ENCODE measurements at places on chromosomes 5 and 9. TPM values are rescaled to one million over a fixed set of nuclear protein-coding genes. Genes with fewer than 3 reads are reported as not detected.

Gene PCDHGB4
- 9.3 TPM for total RNA-seq

- DNase-seq: no peak
These were observed 295.9 kb downstream of the NFIB start for GRCh38 chr9:14018081-14018480.

- no peak for DNase-seq
These were observed 53.8 kb downstream of the CAST start for GRCh38 chr5:96716007-96716406.

- DNase-seq: no peak
These were observed 37.5 kb upstream of the CCNG1 start for GRCh38 chr5:163399923-163400322.

Gene NRG2
- total RNA-seq: 5.1 TPM

GRCh38 chr5:158755986-158756385 lies 343.7 kb downstream of the EBF1 start:
- DNase-seq: no peak

GRCh38 chr9:131580358-131580757 lies 35.0 kb downstream of the PRRT1B start:
- no peak for DNase-seq

- DNase-seq: no peak
These were observed 152.2 kb downstream of the ARHGAP26 start for GRCh38 chr5:142922223-142922952.

Gene IFNA21
- not detected for total RNA-seq

Gene MARCHF6
- total RNA-seq: 127 TPM

GRCh38 chr5:174217527-174217926 lies 172.0 kb downstream of the NSG2 start:
- DNase-seq: no peak

DNA sequence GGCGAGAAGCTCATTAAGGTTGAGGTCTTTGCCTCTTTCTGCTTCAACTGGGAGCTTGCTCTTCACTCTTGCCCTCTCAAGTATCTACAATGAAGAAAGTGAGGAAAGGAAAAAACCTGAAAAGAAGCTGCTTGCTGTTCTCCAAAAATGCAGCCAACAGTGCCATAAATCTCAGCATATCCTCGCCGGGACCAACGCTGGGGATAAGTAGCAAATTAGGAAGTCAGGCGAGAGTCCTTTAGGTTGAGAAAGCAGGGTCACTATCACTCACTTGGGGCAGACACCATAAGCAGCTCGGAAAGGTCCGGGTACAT lies 399 bp downstream of the NUP155 start:
- peak; percentile 7 for DNase-seq

Gene PLAC8L1
- not detected for total RNA-seq

DNA sequence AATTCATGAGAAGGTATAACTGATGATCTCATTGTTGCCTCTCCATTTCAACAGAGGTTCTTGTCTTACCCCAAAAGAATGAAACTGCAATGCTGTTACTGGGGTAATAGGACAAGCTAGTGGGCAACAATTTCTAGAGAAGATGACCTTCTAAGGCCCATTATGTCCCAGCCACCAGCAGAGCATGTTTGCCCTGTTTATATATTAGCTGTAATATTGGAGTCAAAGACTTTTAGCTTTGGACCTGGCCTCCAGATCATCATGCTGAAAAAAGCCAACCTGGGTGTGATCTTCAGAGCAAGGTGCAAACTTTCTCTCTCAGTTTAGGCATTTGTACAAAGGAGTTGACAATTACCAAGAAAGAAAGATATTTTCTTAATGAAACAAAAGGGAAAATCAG lies 3.4 kb downstream of the ALDOB start:
- DNase-seq: no peak
